ENCODE measurements at places on chromosomes 2 and 18. TPM values are rescaled to one million over a fixed set of nuclear protein-coding genes. Genes with fewer than 3 reads are reported as not detected.

The ESCO1 gene
- total RNA-seq = 23.6 TPM

The SIX3 gene
- not detected for total RNA-seq

The MAL gene
- total RNA-seq = 92.6 TPM

The SRD5A2 gene
- not detected for total RNA-seq

The FSIP2 gene
- total RNA-seq = 0.14 TPM

The KYNU gene
- 0.35 TPM for total RNA-seq

The CD207 gene
- total RNA-seq = not detected

The EDAR gene
- total RNA-seq = 1.4 TPM

DNA sequence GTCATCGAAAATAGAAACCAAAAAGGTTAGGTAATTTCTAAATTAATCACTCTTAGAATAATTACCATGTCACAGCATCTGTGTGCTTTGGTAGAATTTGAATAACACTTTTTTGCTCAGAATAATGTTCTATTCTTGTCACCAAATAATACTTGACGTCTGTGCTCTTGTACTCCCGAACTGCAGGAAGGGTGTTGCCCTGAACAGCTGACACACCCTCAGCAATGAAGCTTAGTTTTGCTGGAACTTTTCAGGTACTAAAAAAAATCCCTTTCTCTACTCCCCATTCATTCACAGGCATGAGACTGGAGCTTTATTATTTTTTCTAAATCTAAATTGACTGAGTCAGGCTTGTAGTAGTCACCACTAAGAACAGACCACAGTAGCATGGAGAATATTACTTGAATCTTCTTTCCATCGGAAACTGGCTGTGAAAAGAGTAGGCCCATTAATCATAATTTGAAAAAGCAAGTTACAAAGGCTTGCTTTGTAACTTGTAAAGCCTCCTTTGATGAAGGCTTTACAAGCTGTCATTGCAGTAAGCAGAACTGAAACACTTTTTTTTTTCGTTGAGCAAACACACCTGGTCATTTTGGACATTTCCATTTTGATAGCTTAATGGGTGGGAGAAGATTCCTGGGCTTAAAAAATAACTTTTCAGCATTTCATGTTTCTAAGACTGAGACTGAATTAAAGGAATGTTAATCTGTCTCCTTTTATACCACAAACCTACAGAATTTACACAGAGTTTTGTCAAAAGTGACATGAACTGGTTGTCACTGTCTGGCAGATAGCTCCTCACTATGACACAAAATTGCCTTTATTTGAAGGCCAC is 70.3 kb upstream of the PELI1 start:
- H3K4me1 ChIP-seq = peaks cover 73% of the 10 kb centered on the region
- H3K27ac ChIP-seq = peak overlapping the region; percentile 100
- DNase-seq = peak; percentile 40

GRCh38 chr2:23327887-23328286 is 57.1 kb upstream of the KLHL29 start:
- DNase-seq = no peak
- H3K27me3 ChIP-seq = peaks cover 23% of the 10 kb centered on the region
- no peaks in the 10 kb centered on the region for H3K4me1 ChIP-seq
- no peak overlapping the region for H3K27ac ChIP-seq
- no peaks in the 10 kb centered on the region for H3K36me3 ChIP-seq

DNA sequence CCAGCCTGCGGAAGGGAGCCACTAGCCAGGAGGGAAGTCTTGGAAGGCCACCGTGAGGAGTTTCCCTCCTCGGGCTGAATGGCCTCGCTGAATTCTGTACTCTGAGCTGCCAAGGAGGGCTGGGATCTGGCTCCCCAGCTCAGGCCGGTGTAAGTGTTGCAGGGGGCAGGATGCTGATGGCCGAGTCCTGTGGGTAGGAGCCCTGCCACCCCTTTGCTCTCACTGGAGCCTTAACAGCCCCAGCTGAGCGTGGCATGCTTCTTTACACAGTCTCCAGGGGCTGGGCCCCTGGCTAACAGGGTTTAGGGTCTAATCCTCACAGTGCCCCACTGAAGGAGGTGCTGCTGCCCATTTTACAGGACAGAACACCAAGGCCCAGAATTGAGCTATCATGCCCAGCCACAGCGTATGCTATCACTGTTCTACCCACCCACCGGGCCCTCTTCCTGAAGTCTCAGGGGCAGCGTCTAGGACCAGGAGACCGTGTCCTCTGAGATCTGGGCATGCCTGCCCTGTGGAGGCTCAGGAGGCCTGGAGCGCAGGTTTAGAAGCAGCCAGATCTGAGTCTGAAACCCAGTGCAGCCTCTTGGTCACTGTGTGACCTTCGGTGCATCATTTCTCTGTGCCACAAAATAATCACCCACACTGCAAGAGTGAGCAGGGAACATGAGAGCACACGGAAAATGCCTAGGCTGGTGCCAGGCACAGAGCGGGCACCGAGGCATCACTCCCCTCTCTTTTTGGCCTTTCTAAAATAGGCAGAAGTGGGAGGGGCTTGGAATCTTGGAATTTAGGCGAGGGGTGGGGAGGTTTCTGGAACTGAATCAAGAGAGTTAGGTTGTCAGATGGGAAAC is 42.9 kb downstream of the TMEM37 start:
- no peaks in the 10 kb centered on the region for H3K4me1 ChIP-seq
- no peak overlapping the region for H3K4me3 ChIP-seq
- H3K27ac ChIP-seq = no peak overlapping the region
- H3K27me3 ChIP-seq = peaks cover 11% of the 10 kb centered on the region

GRCh38 chr18:60865801-60866200 is 467.4 kb upstream of the CDH20 start:
- H3K27ac ChIP-seq = no peak overlapping the region
- DNase-seq = no peak
- H3K4me1 ChIP-seq = no peaks in the 10 kb centered on the region
- H3K27me3 ChIP-seq = no peaks in the 10 kb centered on the region
- H3K4me3 ChIP-seq = no peak overlapping the region
- H3K36me3 ChIP-seq = no peaks in the 10 kb centered on the region

DNA sequence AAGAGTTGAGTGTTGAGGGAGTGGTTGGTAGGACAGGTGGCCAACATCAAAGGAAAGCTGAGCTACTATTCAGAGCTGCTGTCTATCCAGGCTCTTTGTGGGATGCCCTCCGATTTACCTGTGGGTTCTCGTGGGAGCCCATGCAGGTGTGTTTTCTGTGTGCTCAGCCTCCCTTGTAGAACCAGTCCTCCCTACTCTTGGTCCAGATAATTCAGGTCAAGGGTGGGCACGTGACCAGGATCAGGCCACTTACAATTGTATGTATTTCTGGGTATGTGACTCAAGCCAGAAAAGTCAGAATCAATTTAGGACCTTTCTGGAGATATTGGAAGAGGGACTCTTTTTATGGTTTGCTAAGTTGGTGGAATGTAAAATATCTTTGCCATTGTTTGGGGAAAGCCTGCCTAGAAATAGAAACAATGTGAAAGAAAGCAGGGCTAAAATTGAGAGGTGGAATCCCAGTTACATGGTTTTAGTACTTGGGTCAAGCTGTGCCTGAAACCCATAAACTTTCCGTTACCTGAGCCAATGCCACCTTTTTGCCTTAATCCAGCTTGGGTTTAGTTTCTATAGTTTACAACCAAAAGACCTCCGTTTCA is 93.2 kb downstream of the PDCL3 start:
- no peaks in the 10 kb centered on the region for H3K27me3 ChIP-seq
- no peaks in the 10 kb centered on the region for H3K36me3 ChIP-seq
- peaks cover 32% of the 10 kb centered on the region for H3K4me1 ChIP-seq
- no peak overlapping the region for H3K27ac ChIP-seq

- H3K27me3 ChIP-seq = no peaks in the 10 kb centered on the region
- no peak overlapping the region for H3K4me3 ChIP-seq
- H3K4me1 ChIP-seq = no peaks in the 10 kb centered on the region
- DNase-seq = no peak
- no peak overlapping the region for H3K27ac ChIP-seq
- H3K36me3 ChIP-seq = no peaks in the 10 kb centered on the region
Measured at GRCh38 chr2:206611191-206611590, 31.1 kb upstream of the FAM237A start.

DNA sequence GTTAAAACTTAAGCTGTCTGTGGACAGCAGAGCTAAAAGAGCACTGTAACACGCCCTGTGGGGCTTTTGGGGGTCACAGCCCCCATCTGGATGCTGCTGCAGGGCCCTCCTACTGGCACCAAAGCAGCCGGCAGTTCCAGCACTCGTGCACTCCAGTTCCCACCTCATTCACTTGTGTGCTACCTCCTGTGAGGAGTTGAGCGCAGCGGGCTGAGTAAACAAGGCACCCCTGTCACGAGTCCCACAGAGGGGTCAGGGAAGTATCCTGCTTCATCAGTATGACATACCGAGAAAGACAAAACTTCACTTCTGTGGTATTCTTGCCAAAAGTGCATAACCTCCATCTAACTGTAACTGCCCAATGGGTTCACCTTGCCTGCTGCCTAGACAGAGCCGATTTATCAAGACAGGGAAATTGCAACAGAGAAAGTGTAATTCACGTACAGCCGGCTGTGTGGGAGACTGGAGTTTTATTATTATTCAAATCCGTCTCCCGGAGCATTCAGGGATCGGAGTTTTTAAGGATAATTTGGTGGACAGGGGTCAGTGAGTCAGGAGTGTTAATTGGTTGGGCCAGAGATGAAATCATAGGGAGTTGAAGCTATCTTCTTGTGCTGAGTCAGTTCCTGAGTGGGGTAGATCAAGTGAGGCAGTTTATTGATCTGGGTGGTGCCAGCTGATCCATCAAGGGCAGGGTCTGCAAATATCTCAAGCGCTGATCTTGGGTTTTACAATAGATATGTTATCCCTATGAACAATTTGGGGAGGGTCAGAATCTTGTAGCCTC is 41.6 kb downstream of the TMEM17 start:
- no peak overlapping the region for H3K4me3 ChIP-seq
- H3K36me3 ChIP-seq = no peaks in the 10 kb centered on the region
- H3K27ac ChIP-seq = no peak overlapping the region
- H3K27me3 ChIP-seq = no peaks in the 10 kb centered on the region
- no peaks in the 10 kb centered on the region for H3K4me1 ChIP-seq
- no peak for DNase-seq

GRCh38 chr2:91748902-91749301 is 3057.4 kb downstream of the RPIA start:
- no peak for DNase-seq
- H3K27me3 ChIP-seq = peaks cover 7% of the 10 kb centered on the region
- H3K27ac ChIP-seq = no peak overlapping the region
- H3K4me3 ChIP-seq = no peak overlapping the region
- no peaks in the 10 kb centered on the region for H3K4me1 ChIP-seq
- H3K36me3 ChIP-seq = peaks cover 3% of the 10 kb centered on the region

DNA sequence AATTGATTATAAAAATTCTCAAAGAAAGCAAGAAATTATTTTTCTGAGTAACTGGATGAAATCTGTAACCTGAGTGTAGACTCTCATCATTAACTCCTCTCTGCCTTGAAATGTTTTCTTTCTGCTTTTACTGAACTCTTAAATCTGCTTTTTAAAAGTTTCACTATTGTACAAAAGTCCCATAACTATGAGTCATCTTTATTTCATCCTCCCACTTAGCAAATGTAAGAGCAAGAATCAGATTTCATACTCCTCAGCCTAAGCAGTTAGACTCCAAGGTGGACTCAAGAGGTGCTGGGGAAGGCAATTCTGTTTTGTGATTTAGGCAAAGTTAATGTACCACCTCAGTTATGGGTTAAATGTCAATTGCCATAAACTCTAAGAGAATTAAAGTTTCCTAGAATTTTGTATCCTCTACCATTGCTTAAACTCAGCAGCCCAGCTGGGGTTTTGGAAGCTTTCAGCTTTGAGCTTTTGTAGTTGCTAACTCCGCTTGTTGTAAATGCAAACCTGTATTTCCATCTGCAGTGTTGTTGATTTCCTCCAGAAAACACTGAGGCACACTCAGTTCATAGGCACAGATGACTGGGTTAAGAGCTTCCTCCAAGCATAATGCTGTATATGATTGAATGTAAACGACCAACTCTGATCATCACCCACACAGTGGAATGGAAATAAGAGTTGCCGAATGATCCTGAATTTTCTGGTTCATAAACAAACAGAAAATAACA is 268.8 kb downstream of the ARHGAP15 start:
- no peak for DNase-seq
- peaks cover 2% of the 10 kb centered on the region for H3K36me3 ChIP-seq
- H3K27me3 ChIP-seq = no peaks in the 10 kb centered on the region
- H3K27ac ChIP-seq = peak overlapping the region; percentile 14

GRCh38 chr2:214591366-214591765 is 180.5 kb downstream of the VWC2L start:
- no peaks in the 10 kb centered on the region for H3K27me3 ChIP-seq
- no peaks in the 10 kb centered on the region for H3K36me3 ChIP-seq
- no peak for DNase-seq
- H3K27ac ChIP-seq = no peak overlapping the region
- H3K4me1 ChIP-seq = no peaks in the 10 kb centered on the region

- no peak for DNase-seq
- no peaks in the 10 kb centered on the region for H3K27me3 ChIP-seq
- no peak overlapping the region for H3K27ac ChIP-seq
- peaks cover under 1% of the 10 kb centered on the region for H3K4me1 ChIP-seq
- H3K36me3 ChIP-seq = no peaks in the 10 kb centered on the region
- no peak overlapping the region for H3K4me3 ChIP-seq
Measured at GRCh38 chr2:135582383-135582782, 51.1 kb downstream of the R3HDM1 start.

GRCh38 chr2:120044336-120044735 is 31.5 kb downstream of the EPB41L5 start:
- DNase-seq = no peak
- peaks cover 8% of the 10 kb centered on the region for H3K36me3 ChIP-seq
- no peak overlapping the region for H3K4me3 ChIP-seq
- H3K27ac ChIP-seq = peak overlapping the region; percentile 69

All from activated T-cell treated with anti-CD3 and anti-CD28 coated beads, Interleukin-2, amount 50 U/mL, for 72 hours (primary cell).